ENCODE measurements at places on chromosomes 2 and 18.

GRCh38 chr18:7436166-7436565 lies 130.9 kb upstream of the PTPRM start:
- no peak for DNase-seq

DNA sequence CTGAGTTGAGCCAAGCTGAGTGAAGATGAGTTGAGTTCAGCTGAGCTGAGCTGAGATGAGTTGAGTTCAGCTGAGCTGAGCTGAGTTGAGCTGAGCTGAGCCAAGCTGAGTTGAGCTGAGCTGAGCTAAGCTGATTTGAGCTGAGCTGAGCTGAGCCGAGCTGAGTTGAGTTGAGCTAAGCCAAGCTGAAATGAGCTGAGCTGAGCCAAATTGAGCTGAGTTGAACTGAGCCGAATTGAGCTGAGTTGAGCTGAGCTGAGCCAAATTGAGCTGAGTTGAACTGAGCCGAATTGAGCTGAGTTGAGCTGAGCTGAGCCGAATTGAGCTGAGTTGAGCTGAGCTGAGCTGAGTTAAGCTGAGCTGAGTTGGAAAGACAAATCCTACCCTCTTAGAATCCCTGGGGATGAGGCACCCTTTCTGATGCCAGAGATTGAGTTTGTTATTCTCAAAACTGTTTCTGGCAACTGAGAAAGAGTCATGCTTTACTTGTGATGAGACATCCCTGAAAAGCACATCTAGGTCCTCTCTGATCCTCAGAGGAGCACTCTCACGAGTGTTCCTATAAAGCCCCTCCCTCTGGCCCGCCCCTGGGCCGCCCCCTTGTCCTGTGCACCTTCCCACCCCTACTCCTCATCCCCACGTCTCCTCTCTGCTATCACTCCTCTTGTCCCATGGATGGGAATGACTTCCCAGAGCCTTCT lies 116.5 kb downstream of the MCFD2 start:
- DNase-seq: no peak

DNA sequence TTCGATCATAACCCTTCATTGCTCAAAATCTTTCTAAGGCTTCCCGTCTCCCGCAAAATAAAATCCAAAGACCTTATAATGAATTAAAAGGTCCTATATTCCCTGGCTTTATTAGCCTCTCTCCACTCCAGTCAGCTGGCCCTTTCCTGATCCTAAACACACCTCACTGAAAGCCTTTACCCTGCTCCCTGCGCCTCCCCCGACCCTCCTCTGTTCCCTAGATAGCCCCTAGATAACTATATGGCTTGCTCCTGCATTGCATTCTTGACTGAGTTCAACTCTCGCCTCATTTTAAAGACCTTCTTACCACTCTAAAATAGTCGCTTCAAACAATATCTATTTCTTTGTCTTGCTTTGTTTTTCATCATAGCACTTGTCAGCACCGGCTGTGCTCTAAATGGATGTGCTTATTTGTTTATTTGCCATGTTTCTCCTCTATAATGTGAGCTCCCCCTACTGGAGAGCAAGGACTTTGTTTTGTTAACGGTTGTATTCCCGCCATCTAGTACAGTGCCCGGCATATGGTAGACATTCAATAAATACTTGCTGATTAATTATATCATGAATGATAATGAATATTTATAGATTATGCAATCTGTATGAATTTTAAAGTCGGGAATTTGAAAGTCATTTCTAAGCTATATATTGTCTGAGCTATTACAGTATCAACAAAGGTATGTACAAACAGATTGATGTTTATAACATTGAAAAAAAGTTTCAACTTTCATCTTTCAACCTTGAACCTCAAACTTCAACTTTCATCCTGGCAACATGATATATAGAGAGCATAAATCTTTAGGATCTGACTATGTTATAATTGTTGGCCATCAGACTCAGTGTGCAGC lies 32.4 kb upstream of the VIT start:
- DNase-seq: peak; percentile 90

DNA sequence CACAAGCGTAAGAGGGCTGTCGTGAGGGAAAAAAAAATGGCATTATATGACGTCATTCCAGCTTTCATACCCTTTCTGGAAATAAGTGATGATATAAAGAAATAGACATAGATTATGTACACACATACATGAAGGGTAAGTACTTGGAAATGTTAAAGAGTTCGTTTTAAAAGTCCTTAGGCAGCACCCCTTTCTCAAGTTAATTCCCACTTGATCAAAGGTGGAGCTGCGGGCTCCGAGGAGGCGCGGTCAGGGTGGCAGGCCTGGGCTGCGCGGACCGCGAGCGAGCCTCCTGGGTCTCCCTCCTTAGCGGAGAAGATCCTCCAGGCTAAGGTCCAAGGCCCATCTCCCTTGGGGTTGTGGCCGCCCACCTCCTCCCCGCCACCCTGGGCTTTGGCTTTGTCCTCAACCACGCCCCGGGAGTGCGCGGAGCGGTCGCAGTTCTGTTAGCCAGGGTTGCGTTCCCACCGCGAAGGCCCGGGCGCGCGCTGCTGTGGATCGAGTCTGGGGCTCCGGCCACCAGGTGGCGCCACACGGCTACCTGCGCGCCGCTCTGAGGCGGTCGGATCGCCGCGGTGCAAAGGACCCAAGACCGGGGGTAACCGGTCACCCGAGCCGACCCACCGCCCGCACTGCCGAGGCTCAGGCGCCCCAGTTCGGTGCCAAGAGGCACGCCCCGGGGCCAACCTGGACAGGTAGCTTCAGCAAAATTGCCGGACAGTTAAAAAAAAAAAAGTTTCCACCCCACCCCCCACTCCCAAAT lies 66.8 kb downstream of the HNRNPLL start:
- peak; percentile 68 for DNase-seq

DNA sequence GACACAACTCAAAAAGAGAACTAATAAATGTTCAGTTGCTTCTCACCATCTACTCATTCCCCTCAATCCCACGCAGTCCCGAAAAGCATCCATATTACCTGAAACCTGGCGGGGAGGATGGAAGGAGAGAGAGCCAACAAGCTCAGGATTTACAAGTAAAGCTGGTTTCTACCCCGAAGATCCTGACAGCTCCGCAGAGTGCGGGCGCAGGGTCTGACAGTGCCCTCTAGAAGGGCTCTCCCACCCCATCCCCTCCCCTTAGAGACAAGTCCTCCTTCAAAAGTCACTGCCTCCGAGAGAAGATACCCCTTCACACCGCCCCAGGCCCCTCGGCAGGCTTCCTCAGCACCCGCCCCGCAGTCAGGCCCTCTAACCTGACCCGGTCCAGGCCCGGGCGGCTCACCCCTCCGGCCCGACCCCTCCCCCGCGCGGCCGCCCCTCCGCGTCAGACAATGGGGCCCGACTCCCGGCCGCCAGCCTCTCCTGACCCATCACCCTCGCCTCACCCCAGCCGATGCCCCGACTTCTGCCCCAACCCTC lies 550 bp downstream of the RAB1A start:
- peak; percentile 26 for DNase-seq

DNA sequence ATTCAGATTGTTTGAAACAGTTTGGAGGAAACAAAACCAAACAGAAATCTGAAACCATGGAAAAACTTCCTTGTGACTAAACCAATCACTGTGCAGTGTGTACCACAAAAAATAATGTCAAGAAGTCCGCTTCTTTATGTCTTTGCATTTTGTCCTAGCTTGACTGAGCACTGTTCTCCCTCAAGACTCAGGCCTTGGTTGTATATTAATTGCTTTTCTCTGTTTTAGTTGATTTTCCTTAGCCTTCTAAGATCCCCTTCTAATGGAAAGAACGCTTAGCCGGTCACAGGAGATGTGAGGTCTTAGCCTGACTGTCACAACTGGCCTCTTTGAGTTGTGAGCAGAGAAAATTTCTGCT lies 56.6 kb downstream of the LCLAT1 start:
- no peak for DNase-seq

DNA sequence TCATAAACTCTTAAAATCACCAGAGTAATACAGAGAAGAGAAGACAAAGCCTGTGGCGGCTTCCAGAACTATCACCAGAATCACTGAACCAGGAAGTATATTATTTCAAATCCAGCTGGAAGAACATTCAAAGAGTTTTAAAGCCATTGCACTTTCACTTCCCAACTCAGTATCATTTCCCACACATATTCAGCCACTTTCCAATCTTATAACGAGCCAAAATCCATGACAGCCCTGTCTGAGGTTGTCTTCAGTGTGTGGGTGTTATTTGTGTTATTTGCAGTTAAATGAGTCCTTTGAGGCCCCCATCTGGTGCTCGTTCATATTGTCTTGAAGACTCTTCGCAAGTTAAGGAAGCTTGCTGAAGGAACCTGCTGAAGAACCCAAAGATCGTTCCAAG lies 559.9 kb downstream of the TSN start:
- DNase-seq: peak; percentile 45

DNA sequence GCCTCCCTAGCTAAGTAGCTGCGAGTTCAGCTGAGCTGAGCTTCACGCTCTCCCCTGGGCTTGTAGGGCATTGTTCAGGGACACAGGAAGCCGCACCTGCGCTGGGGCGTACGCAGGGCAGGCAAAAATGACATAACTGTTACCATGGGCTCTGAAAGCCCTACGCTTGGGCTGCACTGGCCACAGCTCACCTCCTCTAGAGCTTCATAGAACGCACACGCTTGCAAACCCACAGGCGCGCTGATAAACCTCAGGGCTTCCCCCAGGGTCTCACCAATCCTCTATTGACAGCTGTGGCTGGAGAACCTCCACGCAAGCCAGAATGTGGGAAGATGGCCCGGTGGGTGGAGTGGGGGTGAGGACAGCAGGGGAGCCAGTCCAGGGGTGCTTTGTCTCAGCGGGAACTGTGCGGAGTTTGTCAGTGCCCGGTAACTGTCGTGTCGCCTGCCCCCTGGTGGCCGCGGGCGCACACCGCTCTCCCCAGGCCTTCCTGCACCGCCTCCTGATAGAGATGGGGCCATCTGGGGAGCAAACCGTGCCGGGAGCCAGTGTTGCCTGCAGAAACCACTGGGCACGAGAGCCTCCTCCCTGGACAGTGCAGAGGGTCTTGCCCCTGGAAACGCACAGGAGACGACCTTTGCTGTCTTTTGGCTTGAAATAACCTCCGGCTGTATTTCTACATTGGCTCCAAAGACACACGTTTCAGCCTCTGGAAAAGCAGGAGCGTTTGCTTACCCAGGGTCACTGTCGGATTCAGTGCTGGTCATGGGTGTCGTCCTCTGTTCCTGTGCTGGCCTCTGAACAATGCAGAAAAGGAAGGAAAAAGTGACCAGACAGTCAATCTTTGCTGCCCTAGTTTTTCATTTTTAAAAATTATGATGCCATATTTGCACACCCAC lies 17.0 kb upstream of the CIDEA start:
- peak; percentile 67 for DNase-seq

DNA sequence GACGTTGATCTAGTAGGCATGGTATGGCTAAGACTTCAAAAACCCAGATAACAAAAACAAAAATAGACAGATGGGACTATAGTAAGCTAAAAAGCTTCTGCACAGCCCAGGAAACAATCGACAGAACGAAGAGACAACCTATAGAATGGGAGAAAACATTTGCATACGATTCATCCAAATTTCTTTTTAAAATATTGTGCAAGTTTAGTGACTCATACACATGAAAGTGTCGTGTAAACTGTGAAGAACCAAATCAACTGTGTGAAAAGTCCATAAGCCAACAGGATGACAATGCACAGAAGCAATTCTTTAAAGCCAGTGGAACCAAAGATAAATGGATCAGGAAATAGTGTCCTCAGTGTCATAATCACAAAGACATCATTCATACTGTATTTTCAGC lies 671.1 kb downstream of the RNF144A start:
- no peak for DNase-seq

DNA sequence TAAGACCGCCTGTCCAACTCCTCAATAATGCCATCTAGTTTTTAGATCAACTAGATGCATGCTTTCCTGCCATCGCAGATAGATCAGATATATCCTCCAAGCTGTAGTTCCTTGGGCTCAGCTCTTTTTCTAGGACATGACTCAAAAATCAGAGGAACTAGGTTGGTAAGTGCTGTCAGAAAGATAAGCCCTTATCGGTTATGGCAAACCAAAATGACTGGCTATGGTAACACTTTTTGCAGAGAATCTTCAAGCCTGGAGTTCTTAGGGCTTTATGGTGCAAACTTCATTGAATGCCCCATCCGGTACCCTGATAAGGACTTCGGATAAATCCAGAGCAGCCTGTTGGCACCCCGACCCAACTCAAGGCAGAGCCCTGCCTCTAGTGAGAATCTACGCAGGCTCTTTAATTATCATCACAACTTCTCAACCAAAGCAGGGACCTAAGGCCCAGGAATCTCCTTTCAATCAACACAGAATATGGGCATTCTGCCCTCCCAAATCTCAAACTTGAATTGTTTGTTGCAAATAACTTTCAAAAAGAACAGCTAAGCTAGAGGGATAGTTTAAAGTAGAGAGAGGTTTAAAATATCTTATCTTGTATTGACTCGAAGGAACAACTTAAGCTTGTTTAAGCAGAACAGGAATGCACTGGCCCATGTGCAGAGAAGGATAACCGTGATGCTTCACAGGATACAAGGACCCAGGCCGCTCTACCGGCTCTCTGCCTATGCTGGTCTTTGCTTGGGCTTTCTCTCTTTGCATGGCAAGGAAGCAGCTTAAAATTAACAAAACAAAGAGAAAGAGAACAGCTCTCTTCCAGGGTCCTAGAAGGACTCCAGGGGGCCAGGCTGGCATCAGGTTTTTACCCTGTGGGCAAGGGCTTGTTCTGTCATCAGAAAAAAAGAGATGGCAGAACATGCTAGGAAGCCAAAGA lies 3.4 kb upstream of the CYP1B1 start:
- DNase-seq: no peak

GRCh38 chr2:173884025-173884802 lies 81.0 kb downstream of the SP3 start:
- DNase-seq: peak; percentile 66

DNA sequence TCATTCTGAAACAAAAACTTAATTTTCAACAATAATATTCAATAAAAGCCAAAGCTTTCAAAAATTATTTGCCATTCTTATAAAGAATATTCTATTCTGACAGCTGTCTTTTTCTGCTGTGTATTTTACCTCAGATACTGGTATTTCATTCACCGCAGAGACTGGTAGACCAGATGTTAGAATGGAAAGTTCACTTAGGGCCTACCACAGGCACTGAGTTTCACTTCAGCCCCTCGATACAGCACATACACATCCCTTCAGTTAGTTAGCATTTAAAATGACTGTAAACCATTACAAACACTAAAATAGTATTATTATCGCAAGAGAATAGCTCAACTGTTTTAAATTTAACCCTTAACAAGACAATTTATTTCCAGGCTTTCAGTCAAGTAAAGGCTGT lies 24.2 kb upstream of the GATA6 start:
- DNase-seq: no peak

DNA sequence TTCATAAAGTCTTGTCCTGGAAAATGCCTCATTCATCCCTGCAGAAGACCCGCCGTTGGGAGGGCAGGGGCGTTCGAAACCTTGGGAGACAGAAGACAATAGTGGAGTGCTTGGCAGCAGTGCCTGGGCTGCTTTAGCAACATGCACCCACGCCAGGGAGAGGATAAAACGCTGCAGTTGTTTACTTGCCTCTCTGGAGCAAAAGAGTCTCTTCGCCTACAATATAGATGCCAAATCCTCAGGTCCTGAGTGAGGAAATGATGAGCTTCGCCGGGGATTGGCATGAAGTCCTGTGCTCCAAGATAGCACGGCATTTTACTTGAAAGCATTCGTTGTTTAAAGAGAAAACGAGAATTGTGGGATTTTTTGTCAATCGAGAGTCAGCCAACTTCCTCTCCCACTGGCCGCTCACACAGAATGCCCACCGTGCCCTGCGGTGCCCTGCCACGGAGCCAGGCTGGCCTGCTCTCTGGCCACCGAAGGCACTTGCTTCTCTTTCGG lies 152.5 kb upstream of the POU3F3 start:
- no peak for DNase-seq
